ENCODE measurements at places on chromosomes 7 and 10. TPM values are rescaled to one million over a fixed set of nuclear protein-coding genes. Genes with fewer than 3 reads are reported as not detected.
A peak's percentile ranks its signal among the peaks of the same experiment; 100 is the strongest.

GRCh38 chr10:20668985-20669384 lies 228.1 kb downstream of the NEBL start:
- no peak for DNase-seq

DNA sequence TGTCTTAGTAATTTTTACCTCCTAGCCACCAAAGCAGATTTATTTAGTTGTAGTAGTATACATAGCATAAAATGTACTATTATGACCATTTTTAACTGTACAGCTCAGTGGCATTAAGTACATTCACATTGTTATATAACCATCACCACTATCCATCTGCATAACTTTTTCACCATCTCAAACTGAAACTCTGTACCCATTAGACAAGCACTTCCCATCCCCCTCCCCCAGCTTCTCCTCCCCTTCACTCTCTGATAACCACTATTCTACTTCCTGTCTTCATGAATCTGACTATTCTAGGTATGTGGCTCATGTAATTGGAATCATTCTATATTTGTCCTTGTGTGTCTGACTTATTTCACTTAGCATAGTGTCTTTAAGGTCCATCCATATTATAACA lies 71.9 kb downstream of the MRPL32 start:
- no peak for DNase-seq

DNA sequence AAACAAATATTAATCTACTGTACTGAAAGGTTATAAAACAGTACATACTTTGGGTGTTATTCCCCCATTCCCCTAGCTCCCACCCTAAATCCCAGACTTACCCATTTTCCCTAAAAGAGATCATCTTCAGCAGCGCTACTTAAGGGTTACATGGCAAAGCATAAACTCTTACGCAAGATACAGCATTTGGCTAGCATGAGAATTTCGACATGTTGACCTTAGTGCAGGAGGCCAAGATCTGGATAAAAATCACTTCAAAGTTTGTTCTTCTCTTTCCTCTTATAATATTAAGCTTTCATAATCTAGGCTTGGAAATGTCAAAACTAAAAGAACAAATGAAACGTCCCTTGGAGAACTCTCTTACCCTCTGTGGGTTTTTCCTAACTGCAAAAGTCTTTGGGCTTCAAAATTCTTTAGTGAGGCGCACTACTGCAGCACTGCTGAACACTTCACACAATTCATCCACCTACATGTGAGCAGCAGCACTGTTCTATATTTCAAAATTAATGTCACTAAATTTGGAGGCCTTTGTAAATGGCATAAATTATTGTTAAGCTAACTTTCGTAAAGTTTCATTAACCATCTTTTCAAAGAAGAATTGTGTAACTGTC lies 59.5 kb upstream of the PDLIM1 start:
- no peak for DNase-seq

DNA sequence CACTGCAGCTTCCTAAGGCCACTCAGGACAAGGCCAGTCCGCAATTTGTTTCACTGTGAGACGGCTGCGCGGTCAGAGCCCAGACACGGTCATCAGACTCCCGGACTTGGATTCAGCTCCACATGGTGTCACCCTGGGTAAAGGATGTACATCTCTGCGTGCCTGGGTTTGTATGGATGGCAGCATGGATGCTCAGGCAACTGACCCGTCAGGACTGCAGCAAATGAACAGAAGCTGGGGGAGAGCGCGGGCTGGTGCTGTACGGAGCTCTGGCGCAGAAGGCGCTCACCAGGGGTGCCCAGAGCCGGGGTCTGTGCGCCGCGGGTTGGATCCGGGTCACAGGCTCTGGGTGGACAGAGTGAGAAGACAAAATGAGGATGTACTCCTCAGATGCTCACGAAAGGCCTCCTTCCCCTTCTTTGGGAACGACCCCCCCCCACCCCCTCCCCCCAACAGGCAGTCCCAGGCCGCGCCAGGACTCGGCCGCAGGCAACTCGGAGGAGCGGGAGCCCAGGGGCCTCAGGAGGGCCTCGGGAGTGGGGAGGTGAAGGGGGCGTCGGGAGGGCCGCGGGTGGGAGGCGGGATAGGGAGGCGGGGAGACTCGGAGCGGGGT lies 92.4 kb downstream of the CXCL12 start:
- DNase-seq = peak; percentile 11

DNA sequence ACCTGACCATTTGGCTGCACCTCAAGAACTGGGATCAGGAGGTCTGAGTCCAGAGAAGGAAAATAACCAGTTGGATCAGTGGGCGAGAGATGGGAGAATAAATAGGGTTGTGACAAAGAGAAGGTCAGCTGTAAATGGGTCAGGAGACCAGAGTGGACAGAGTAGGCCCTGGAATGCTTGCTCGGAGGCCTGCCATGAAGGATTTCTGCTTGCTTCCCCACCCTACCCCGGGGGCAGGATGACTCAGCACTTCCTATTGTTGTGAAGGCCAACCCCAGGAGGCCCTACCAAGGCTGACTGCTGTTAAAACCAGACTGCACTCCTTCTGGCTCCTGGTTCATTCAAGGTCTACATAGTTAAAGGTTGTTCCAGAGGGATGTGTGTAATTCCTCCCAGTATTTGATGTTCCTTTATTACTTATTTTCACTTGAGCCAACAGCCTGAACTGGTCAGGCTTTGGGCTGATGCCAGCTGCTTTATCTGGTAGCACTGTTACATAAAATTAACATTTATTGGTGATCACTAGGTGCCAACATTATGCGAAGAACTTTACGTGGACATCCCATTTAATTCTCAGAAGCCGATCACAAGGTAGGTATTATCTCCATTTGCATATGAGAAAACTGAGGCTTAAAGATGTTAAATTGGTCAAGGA lies 27.3 kb upstream of the IFRD1 start:
- DNase-seq = peak; percentile 60

Gene AMZ1
- polyA plus RNA-seq = 0.39 TPM

- DNase-seq = no peak
Observed at GRCh38 chr10:30039567-30039966, 19.8 kb downstream of the JCAD start.

Gene ACBD7
- polyA plus RNA-seq = 0.78 TPM

Gene ZRANB1
- 16.7 TPM for polyA plus RNA-seq

DNA sequence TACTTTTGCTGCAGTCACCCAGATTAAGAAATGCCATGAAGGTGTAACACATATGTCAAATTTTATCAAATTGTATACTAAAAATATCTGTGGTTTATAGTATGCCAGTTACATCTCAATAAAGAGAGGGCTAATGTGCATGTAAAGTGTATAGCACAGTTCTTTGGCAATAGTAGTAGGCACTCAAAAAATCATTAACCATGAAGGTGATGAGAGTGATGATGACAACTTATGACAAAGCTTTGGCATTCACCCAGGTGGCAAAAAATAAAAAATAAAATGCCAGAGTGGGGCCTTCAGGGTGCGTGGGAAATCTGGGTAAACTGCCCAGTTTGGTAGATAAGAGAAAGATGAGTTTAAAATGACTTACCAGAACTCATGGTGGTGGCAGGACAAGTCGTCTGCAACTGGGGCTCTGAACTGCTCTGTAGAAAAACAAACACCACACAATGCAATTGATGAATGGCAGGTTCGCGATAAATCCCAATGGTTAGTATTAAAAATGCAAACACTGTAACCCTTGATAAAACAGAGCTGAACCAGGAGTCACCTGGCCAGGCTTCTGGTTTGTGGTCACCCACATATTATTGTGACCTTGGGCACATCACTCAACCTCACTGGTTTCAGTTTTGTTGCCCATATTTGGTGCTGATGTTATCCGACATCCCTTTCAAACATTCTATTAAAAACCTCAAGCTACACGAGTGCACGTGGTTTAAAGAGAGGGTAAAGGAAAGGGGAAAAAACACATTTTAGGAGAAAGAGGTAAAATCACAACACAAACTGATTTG lies 120.2 kb downstream of the SORBS1 start:
- no peak for DNase-seq

- no peak for DNase-seq
Observed at GRCh38 chr7:25868509-25868908, 283.5 kb upstream of the NFE2L3 start.

DNA sequence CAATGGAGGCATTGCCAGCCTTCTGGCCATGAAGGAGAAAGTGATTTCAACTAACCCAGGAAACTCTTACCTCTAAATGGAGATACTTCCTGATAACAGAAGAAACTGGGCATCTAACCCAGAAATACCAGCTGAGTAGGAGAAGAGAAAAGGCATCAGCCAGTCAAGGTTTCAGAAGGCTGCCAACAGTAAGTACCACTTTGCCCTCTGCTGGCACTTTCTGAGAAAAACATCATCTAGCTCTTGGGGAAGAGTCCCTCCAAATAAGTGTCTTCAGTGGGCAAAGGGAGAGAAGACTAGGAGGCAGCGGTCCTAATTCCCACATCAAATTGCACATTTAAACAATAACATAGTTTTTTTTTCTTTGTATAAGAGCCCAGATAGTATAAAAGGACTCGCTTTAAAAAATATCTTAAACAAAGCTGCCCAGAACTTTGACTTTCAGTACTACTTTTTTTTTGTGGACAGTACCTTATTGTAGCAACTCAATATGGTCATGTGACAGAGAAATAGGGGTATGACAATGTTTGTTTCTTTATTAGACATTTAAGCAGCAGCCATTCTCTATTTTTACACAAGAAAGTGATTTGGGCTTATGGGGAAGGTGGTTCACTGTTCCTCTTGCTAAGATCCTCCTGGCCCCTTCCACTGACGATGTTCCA lies 157.3 kb downstream of the CTTNBP2 start:
- DNase-seq = no peak

Gene GPER1
- 9.1 TPM for polyA plus RNA-seq

DNA sequence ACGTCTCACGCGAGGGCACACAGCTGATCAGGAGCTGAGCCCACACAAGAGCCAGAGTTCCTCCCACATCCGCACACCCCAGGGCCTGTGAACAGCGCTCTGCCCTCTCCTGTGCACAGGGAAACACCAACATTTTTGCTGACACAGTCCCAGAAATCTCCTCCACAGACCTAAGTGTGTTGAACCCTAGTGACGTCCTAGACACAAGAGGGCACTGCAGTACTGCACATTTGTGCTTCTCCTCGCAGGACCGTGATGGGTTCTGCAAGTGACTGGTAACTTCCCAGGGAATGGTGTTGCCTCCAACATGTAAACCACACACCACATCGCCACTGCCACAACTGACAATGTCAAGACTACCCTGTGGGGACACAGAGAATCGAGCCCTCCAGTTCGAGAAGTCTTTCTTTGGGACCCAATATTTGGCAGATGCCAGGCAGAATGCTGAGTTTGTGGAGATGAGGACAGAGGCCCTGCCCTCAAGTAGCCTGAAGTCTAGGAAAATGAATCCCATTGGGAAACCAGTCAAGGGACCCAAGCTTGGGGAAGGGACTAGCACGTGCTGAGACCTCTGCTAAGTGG lies 170.3 kb downstream of the PAXIP1 start:
- peak; percentile 7 for DNase-seq

Gene CTAGE6
- not detected for polyA plus RNA-seq

Gene SLC26A5
- polyA plus RNA-seq = not detected

GRCh38 chr10:1540144-1540543 lies 197.2 kb downstream of the ADARB2 start:
- DNase-seq = no peak

Gene PON3
- polyA plus RNA-seq = 5.1 TPM

DNA sequence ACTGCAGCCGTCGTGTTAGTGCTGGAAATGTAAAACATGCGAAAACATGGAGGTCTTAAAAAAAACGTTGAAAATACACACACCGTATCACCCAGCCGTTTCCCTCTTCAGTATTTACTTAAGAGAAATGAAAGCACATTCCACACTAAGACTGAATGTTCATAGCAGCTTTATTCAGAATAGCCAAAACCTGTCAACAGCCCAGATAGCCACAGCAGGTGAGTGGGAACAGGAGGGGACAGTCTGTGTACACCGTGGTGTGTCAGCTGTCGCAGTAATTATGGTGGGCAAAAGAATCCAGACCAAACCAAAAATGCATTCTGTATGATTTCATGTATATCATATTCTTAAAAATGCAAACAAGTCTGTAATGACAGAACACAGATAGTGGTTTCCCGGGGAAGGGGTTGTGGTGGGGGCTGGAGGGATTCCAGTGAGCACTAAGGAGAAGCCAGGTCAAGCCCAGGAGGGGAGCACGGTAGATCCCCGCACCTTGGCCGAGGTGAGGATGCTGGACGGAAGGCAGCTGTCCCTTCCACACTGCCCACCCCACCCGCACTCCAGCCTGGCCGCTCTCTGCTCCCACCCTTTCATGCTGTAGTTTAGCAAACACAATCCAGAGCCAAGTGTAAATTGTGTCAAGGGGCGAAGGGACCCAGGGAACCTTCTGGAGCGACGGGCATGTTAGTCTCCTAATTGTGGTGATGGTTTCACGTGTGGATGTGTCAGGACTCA lies 123.6 kb downstream of the NKX6-2 start:
- no peak for DNase-seq

DNA sequence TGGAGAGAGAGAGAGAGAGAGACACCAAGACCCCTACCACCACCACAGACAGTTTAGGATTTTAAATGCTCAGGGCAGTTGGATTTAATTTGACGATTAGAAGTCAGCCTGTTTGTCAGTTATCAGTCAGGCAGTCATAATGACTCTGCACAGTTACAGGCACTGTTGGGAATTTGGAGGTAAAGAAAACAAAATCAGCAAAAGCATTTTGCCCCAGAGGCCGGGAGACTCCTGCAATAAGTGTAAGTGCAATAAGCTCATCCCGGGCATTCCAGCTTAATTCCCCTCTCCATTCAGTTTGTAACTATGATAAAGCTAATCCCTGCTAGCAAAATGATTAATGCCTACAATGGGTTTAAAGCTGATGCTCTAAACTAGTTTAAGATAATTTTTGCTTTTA lies 13.5 kb downstream of the SEMA3C start:
- DNase-seq = no peak

Gene SEMA4G
- polyA plus RNA-seq = 6.4 TPM

- DNase-seq = no peak
Observed at GRCh38 chr10:75229971-75230370, 5.8 kb downstream of the COMTD1 start.

- no peak for DNase-seq
Observed at GRCh38 chr7:1124816-1125602, 35.0 kb downstream of the ZFAND2A start.

Gene LRMDA
- 8.7 TPM for polyA plus RNA-seq

DNA sequence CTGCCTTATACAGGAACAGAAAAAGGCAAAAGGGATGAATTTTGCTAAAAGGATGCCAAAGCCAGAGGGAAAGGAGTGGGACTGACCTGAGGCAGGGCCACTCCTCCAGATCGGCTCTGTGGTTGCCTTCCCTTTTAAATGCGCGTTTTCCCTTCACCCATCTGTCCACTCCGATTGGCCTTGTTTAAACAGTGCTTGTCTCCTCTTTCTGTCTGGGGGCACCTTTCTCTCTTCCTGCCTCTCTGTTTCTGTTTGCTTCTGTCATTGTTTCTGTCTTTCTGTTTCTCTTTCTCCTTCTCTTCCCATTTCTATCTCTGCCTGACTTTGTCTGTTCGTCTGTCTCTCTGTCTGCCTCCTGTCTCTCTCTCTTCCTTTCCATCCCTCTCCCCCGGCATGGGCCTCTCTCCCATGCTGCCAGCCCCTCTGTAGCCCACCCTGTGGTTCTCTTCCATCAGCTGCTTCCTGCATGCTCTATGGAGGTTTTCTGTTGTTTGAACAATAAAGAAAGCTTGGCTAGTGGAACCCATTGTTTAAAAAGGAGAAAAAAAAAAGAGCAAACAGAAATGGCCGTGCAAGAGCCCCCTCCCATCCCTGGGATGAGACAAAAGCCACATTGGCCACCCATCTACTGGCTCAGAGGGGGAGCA lies 29.5 kb upstream of the HSPB1 start:
- no peak for DNase-seq

- DNase-seq = no peak
Observed at GRCh38 chr7:51310131-51310583, 6.5 kb downstream of the COBL start.

Gene ZNF503
- polyA plus RNA-seq = 9.0 TPM
